Activated CD4-positive, alpha-beta T cell treated with anti-CD3 and anti-CD28 coated beads for 24 hours (primary cell): ENCODE measurements at places on chromosomes 2 and 18.
A peak's percentile ranks its signal among the peaks of the same experiment; 100 is the strongest.

- DNase-seq, result no peak
These were observed 106.8 kb upstream of the FN1 start for GRCh38 chr2:215542690-215543089.

GRCh38 chr18:22302144-22302543 lies 115.6 kb downstream of the CTAGE1 start:
- no peak for DNase-seq

DNA sequence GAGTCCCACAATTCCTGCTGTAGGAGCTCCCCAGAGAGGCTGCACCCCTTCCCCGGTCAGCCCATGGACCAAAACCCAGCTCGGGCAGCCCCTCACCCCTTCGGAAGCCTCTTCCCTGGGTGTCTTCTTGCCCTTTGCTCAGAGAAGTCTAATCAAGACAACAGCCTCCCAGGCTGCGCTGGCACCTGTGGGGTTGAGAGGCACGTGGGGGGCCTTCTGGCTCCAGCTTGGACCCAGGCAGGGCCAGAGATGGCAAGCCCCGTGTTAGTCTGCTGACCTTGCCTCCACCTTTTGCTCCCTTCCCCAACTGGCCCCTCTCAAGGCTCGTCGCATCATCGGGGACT lies 10.4 kb downstream of the SLC4A3 start:
- DNase-seq, result no peak

DNA sequence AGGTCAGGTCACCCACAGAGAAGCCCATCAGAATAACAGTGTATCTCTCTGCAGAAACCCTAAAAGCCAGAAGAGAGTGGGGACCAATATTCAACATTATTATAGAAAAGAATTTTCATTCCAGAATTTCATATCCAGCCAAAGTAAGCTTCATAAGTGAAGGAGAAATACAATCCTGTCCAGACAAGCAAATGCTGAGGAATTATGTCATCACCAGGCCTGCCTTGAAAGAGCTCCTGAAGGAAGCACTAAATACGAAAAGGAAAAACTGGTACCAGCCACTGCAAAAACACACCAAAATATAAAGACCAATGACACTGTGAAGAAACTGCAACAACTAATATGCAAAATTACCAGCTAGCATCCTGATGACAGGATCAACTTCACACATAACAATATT lies 260.0 kb upstream of the KYNU start:
- DNase-seq, result no peak

GRCh38 chr2:7180638-7181370 lies 263.6 kb downstream of the RNF144A start:
- no peak for DNase-seq

GRCh38 chr2:65263262-65263661 lies 35.6 kb downstream of the ACTR2 start:
- no peak for DNase-seq

DNA sequence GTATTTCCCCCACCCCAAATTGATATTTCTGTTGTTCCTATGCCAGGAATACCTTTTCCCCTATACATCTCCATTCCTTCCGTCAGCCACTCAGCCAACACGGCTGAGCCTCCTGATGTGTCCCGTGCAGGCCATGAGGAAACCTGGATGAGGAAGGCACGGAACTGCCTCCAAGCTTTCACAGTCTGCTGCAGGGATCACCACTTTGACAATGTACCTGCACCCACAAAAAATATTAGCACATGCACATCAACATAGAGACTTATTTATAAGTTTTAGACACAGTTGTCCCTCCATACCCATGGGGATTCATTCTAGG lies 101.4 kb upstream of the PPP1CB start:
- DNase-seq, result no peak

DNA sequence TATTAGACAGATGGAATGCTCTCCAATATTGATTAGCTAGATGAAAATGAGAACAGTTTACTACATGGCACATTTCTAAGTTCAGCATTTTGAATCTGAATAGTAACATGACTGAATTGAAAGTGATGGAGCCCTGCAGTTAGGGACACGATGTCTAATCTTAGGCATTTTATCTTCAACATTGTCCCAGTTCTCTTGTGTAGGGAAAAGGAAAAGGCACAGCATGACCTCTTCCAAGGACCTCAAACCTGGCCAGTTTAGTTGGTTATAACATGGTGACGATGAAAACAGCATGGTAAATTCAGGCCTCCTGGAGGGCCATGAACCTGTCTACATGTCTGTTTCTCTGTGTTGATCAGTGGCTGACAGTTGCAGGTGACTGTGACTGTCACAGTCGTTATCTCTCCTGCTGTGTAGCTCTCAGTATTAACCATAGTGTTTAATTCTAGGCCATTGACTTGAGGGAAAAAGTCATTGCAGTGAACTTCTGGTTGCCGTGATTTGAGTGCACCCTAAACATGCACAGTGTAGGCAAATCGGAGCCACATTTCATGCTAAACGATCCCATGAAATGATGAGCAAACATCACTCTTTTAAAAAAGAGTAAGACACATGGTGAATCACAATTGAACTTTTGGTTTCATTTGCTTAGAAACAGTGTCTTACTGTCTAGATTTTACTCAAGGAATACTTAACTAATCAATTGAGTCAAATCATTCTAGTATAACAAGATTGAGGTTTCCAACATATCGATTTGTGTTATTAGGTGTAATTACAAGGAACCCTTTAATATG lies 129.7 kb downstream of the PHLPP1 start:
- peak; percentile 20 for DNase-seq

DNA sequence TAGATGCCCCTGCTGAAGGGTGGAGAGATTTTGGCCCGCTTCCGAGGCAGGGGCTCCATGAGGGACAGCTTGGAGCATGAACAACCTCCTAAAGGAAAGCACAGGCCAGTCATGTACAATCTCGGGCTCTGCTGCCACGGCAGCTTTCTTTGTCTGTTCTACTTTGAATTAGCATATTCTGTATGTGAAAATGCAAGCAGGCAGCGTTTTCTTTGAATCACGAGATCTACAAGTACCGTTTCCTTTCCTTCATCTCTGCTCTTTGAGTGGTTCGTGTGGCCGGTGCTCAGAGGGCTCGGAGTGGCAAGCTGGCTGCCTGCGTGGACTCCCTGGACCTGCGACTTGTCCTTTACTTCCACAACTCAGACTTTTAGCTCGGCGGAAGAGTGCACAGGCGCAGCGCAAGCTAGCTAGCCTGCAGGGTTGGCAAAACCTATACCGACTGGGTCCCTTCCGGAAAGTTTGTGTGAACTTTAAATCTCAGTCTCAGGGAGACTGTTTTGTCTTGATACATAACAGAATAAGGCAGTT lies 6.9 kb downstream of the TWIST2 start:
- DNase-seq, result no peak

- no peak for DNase-seq
These were observed 26.2 kb upstream of the SPOPL start for GRCh38 chr2:138475277-138475776.

DNA sequence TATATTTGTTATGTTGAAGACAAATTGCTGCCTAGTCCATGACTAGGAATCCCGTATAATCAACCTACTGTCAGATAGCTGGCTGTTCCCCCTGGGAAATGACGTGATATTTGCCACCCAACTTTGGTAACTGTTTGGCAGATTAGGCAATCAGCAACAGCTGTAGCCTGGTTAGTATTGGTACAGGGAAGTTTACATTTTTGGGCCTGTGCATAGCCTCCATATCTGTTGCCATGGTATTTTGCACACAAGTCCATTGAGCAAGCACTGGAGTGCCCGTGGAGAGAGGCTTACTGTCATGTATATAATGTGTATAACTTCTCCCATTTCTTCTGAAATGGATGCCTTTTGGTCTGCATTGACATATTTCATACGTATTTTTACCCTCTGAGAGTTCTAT lies 27.7 kb downstream of the BIRC6 start:
- no peak for DNase-seq

GRCh38 chr2:218863021-218863520 lies 3.5 kb downstream of the WNT6 start:
- DNase-seq, result no peak

GRCh38 chr2:111202266-111203040 lies 81.7 kb downstream of the BCL2L11 start:
- no peak for DNase-seq

DNA sequence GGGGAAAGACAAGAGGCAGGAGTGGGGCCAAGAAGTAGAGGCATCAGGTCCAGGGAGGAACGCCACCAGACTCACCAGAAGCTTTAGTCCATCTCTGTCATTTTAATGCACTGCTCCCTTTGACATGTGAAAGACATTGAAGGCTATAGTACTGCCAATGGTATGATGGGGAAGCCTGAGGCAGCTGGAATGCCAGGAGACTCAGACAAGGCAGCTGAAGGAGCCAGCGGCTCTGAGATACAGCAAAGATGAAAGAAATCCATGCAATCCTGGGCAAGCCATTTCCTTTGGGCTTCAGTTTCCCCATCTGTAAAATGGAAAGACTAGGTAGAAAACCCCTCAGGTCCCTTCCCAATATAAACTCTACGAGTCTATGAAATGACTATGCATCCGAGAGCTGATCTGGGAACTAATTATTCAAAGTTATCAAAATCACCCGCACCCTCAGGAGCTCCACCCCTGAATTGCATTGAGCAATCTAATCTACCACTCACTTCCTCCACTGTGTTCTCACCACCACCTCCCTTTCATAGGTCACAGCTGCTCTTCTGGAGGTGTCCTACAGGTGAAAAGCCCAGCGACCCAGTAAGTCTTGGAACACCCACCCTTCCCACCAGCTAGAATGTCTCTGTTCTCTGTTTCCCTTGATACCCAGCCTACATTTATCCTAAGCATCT lies 3.1 kb downstream of the CXCR2 start:
- no peak for DNase-seq

DNA sequence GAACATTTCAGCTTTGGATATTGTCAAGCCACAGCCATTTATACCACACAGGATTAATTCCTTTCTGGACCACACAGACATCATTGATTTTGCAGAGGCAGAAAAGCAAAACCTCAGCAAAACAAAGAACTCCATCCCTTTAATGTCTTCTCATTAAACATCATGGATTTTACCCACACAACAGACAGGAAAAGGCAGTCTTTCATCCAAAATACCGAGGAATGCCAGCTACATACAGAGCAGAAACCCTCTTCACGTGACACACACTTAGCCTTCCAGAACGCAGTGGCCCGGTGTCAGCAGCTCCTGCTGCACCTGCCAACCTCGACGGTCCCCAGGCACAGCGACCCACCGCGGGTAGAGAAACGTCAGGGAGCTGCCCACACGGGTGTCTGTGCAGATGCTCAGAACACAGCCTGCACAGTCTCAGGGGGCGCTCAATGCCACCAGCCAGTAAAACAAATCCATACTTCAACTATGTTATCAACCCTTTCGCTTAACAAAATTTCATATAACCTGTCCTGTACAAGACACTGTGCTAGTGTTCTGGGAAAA lies 304.5 kb downstream of the EIPR1 start:
- no peak for DNase-seq

- DNase-seq, result peak; percentile 68
These were observed 64.9 kb downstream of the DNMT3A start for GRCh38 chr2:25276569-25277465.

GRCh38 chr2:238291550-238292281 lies 3.3 kb upstream of the PER2 start:
- DNase-seq, result no peak

DNA sequence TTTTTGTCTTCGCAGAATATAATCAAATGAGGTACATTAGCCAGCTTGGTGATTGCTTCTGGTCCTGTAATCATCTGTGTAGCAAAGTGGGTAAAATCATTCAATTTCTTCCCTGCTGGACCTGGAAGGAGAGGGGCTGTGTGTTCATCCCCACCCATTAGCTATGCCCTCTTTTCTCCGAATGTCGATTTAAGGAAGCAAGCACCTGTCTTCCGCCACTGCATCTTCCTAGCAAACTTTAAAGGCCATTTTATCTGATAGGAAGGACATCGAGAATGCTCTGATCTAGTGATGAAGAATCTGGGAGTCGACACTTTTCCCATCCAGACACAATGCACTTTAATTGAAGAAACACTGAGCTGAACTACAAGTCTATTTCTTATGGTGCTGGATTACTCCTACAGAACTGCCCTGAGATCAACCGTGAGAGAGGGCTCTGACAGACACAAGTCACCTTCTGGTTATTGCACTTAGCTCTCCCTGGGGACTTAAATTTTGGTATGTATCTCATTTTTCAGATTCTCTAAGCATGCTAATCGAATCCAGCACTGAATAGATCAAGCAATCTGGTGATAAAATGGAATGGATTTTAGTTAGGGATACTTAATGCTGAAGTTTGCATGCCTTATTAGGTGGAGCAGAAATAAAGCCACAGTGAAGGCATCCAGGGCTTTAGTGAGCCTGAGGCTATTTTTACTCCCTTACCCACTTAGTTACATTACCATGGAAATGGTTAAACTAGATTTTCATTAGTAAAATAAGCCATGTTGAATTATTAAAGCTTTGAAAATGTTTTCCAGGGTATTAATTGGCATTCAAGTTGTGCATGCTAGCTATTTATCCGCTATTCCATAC lies 1.3 kb downstream of the NYAP2 start:
- DNase-seq, result no peak

DNA sequence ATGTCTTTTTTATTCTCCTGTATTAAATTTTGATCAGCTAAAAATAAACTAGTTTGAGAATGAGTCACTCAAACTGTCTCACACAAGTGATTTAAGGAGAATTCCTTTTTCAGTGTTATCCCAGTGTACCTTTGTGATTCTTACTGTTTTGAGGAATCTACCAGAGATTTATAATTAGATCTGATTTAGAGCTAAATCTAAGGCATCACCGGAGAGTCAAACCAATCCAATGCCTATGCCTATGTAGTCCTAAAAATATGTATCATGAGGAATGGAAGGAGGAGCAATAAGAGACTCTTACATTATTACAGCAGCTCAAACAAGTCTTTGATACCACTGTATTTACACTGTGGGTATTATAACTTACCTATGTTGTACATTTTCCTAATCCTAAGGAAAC lies 63.4 kb upstream of the CYP20A1 start:
- no peak for DNase-seq

- DNase-seq, result no peak
These were observed 508.5 kb downstream of the PID1 start for GRCh38 chr2:228762565-228762964.

GRCh38 chr2:216109962-216110614 lies 940 bp downstream of the XRCC5 start:
- no peak for DNase-seq

GRCh38 chr2:162219426-162219825 lies 23.8 kb downstream of the FAP start:
- DNase-seq, result no peak

DNA sequence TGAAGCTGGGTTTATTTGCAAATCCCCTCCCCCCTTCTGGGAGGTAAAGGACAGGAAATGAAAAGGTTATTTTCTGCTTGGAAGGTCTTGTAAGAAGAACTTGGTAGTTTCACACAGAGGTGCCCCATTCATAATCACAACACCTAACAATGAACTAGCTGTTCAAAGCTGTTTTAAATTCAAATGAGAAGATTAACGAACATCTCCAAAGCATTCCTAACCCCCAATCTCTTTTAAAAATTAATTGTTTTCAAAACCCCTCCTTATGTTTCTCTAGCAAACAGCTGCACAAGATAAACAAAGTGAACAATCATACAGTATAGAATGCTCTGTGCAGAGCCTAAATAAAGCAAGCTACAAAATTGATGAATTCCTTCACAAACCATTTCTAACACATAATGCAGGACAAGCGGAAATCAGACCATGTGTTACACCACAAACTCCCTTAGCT lies 271.4 kb downstream of the SATB2 start:
- DNase-seq, result no peak
